NCI-H1930 (cell line): ENCODE measurements at places on chromosomes 3 and 15.

GRCh38 chr3:5389057-5389456 lies 201.6 kb downstream of the EDEM1 start:
- no peak for DNase-seq

GRCh38 chr15:33894193-33894592 lies 74.1 kb upstream of the CHRM5 start:
- no peak for DNase-seq

DNA sequence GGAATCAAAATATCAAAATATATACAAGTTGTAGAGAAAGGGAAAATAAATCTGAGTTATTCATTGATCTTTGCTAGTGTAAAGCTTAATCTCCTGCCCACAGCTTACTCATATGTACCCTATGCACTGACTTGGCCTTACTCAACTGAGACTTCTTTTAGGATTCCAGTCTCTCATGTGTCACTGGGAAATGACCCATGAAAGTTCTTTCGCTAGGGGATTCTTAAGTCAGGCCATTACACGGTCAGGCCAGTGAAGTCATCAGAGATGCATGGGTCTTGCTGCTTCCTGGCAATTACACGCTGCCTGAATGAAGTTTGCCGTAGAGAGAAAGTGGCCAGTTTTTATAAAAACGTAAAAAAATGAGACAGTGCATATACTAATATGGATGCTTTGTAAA lies 20.7 kb upstream of the LPP start:
- no peak for DNase-seq

GRCh38 chr3:71672340-71672739 lies 52.9 kb downstream of the EIF4E3 start:
- DNase-seq: no peak

DNA sequence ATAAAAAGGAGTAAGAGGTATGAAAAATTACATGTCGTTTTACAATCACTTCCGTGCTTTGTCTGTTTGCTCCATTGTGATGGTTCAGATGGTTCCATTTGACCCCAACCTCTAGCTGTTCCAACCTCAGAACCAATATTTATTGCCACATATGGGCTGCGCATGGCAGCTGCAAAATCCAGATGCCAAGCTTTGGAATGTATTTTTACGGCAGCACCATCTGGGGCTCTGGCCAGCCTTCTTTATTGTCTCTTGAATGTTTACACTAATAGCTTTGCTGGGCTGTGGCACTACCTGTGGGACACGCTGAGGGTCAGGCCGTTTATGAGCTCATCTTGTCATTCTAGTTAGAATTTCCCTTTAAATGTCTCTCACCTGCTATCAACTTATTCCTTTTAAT lies 219.8 kb downstream of the ROBO2 start:
- no peak for DNase-seq

GRCh38 chr3:21654241-21654640 lies 96.8 kb downstream of the ZNF385D start:
- no peak for DNase-seq

DNA sequence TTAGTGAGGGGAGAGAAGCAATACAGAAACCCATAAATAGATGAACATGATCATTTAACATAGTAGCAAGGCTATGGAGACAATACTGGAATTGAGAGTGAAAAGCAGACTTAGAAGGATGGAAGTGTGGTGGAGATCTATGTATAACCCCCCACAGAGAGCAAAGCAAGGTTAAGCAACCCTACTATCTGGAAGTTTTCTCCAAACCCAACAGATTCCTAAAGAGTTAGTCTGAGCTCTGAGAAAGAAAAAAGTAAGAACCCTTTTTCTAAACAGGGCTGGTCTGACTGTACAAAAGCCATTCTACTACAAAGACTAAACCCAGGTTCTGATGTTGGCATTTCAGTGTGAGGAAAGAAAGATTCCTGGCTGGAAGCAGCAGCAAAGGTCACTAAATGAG lies 153.2 kb downstream of the WNT5A start:
- no peak for DNase-seq

GRCh38 chr3:10753964-10754363 lies 62.1 kb upstream of the SLC6A11 start:
- no peak for DNase-seq

- no peak for DNase-seq
These were observed 9.8 kb downstream of the VILL start for GRCh38 chr3:38000242-38000916.

DNA sequence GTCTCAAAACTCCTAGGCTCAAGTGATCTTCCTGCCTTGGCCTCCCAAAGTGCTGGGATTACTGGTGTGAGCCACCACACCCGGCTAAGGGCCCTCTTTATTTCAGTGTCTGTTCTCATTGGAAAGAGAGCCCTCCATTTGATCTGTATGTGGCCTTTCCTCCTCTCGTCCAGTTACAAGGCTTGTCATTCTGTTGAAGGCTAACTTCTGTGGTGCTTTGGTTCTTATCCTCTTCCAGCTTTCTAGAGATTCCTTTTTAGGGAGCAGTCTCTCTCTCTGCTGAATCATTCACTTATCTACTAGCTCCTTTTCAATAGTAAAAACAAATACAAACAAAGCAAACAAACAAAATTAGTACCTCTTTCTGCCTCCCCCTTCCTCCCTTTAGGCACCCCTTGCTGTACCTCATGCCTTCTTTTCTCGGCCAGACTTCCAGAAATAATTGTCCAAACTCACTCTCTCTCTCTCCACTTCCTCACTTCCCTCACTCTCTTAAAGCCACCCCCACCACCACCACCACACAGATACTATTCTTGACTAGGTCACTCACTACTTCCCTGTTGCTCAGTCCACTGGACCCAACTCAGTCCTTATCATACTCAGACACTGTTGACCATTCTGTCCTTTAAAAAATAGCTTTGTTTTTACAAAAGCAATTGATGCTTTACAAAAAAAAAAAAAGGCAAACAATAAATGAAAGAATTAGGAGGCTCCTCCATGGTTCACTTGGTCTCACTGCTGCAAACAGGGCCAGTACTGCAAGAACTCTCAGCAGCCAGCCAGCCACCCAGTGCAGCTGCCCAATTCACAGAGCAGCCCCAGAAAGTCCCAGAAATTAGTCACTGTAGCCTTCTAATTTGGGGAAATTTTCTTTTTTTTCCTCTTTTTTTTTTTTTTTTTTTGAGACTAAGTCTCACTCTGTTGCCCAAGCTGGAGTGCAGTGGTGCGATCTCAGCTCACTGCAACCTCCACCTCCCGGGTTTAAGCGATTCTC lies 31.7 kb upstream of the RAB11A start:
- DNase-seq: no peak

DNA sequence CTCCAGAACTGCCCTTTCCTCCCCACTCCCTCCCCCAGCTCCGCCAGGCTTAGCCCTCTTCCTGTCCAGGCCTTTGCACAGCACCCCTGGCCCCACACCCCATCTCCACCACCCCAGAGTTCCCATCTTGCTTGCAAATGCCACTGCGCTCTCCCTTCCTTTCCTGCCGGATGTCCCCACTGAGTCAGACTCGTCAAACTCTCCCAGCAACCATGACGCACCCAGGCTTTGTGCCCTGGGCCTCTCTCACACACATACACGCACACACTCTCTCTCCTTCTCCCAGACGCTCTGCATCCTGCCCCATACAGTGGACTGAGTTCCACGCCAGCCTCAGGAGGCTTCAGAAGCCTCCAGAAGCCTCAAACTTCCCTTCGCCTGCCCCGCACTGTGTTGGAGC lies 2.8 kb upstream of the CCDC9B start:
- no peak for DNase-seq

DNA sequence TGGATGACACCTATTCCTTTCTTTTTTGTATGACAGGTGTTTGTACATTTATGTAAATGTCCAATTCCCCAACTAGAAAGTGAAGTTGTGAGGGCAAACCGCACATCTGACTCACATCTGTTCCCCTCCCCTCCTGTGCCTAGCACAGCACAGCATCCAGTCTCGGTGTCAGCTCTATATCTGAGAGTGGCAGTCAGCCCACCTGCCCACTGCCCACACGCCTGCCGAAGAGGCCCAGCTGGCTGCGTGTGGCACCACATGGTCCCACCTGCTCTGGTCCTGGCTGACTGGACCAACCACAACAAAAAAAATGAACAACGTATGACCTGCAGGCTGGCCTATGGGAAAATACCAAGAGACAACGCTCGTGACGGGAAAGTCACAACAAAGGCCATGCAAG lies 62.8 kb downstream of the XXYLT1 start:
- no peak for DNase-seq
